BJ (cell line): ENCODE measurements at places on chromosomes 1 and 21.

- DNase-seq = peak; percentile 87
These were observed 36.1 kb upstream of the RGS1 start for GRCh38 chr1:192539297-192540092.

- no peak for DNase-seq
These were observed 70.8 kb downstream of the ZNF648 start for GRCh38 chr1:181990728-181991127.

GRCh38 chr1:11764115-11764514 lies 2.1 kb downstream of the C1orf167 start:
- no peak for DNase-seq

DNA sequence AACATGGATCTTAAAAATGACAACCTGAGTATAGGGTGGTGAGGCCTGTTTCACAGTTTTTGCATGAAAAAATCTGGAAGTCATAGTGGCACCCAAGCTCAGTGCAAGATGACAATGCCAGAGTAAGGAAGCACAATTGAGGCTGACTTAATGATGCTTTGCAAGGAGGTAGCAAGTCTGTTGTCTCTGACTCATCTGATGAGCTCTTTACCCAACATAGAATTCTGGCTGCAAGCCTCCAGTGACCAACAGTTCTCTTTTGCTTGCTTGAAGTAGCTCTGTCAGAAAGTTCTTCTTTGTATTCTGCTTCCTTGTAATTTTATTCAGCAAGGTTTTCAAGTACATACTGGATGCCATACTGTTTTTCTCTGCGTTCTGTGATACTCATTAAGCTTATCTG lies 117.1 kb downstream of the FOXD2 start:
- no peak for DNase-seq

GRCh38 chr1:19347533-19348172 lies 35.5 kb downstream of the SLC66A1 start:
- no peak for DNase-seq

DNA sequence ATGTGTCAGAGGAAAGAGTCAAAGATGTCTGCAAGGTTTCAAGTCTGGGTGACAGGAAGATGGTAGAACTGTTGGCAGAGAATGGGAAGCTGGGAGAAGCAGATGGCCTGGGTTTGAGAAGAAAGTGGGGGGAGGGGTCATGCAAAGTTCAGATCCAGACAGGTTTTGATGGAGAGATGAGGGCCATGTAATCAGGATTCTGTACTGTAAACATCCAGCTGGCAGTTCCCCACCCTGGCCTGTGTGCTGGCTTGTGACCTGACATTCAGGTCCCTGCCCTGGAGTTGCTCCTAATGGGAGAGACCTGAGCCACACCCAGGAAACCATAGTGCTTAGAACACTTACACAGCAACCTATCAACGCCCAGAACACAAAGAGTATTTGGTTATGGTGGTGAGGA lies 15.6 kb upstream of the ETV3 start:
- no peak for DNase-seq

DNA sequence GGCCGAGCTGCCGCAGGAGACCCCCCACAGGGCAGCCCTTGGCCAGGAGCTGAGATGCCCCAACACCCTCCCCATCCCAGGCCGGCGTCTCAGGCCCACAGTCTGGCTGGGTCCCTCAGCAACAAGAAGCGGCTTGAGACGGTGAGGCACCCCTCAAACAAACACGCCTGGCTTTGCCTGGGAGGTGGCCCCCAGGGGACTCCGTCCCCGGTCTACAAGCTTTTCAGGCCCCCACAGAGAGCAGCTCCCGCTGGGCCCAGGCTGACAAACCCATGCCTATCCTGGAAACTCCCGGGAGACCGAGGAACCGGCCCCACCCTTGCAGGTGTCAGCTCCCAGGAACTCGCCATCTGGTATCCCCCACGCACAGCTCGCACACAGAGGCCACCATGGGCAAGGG lies 67.0 kb downstream of the ARHGEF16 start:
- no peak for DNase-seq

DNA sequence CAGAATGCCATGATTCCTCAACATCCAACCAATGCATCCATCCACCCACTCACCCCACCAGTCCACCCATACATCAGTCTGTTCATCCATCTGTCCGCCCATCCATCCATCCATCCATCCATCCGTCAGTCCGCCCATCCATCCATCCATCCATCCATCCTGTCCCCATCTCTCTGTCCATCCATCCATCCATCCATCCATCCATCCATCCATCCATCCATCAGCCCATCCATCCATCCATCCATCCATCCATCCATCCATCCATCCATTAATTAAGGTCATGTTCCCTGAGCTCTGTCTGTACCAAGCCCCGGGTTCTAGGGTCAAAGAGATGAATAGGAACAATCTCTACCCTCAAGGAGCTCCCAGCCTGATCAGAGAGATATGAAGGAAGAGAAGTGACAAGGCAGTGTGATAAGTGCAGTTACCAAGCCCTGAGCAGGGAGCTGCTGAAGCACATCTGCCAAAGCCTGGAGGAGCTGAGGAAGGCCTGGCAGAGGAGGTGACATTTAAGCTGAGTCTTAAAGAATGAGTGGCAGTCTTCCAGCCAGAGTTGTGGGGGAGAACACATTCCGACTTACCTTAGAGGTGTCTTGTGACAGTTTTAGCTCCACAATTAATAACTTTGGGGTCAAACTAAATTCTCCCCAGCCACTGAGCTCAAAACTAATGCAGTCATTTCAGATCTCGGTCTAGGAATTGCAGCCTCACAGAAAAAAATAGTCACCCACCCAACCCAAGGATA lies 47.9 kb downstream of the GRIK3 start:
- no peak for DNase-seq

DNA sequence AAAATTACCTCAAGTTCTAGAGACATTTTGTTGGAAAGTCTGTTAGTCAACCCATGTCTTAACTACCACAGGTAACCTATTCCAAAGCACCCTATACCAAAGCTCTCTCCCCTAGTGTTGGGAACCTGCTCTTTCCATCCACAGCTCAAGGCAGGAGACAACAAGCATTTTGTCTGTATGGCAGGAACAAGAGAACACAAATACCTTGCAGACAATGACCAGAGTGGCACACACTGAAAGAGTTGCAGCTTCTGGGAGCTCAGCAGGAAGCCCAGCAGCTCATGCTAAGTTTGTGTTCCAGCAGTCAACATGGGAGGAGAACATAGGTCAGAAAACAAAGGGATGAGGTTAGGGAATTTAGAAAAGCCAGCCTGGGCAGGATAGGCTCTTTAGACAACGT lies 300.8 kb downstream of the HHIPL2 start:
- no peak for DNase-seq

DNA sequence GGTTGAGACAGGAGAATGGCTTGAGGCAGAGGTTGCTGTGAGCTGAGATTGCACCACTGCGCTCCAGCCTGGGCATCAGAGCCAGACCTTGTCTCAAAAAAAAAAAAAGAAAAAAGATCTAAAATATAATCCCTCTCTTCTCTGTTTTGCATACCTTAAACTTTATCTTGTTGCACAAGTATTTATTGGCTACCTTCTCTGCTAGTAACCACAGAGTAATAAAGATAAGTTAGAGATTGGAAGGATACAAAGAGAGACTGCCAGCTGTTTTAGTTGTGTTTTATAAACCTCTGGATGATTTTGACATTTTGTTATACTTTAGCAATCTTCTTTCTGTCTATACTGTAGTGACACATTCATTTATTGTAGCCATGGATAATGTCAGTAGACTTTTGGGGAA lies 27.7 kb downstream of the AGO3 start:
- no peak for DNase-seq
